ENCODE measurements at places on chromosomes 3 and 15.
A peak's percentile ranks its signal among the peaks of the same experiment; 100 is the strongest.

DNA sequence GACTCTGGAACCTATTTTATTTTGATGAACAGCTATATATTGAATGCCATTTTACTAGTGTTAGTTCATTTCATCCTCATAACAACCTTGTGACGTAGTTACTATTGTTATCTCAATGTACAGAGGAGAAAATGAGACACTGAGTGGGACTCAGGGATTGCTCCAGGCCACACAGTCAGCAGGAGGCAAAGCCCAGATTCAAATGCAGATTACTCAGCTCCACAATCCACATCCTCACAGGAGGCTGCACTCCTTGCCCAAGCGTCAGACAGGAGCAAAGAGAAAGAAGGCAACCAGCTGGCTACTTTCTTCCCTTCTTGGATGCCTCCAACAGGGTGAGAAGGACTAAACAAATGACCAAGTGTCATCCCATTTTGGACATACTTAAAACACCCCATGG is 92.0 kb upstream of the CCDC54 start:
- DNase-seq = no peak

DNA sequence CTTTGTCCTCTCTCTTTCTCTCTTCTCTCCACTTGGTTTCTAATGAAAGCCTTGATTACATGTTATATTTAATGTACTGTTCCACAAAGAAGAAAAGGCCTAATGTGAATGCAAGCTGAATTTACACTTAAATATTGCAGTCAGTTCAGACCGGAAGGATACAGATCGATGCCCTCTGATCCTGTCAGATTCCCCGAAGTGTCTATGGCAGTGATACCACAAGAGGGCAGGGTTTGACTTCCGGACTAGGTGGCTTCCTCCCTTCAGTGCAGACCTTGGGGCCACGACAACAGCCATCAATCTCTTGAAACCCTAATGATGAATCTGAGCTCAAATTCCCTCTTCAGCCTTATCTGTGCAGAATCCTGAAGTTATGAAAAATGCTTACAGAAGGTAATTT is 29.5 kb downstream of the AGTR1 start:
- DNase-seq = peak; percentile 64

GRCh38 chr15:63487076-63487757 is 17.2 kb upstream of the USP3 start:
- DNase-seq = peak; percentile 75

DNA sequence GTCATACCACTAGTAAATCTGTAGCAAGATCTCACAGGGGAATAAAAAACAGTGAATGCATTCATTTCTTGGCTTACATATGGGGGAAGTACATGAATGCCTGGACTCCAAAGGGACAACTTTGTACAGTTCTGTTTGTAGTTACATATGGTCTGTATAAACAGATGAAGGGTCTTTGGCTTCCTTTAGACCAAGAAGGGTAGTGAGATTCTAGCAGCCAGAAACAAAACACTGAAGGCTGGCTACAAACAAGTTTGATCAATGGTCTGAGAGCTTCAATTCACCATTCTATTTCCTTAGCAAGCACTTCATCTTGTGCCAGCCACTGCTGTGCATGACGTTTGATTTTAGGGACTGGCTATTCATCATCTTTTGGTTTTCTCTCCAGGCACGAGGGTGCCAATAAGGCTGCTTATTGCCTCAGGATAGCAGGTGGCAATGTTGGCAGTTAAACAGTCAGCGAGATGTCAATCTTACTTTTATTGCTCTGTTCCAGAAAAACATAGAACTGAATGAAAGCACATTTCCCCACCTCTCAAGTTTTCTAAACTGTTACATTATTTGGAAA is 313.7 kb upstream of the COL8A1 start:
- no peak for DNase-seq

GRCh38 chr15:86237111-86237500 is 157.4 kb downstream of the AGBL1 start:
- no peak for DNase-seq

DNA sequence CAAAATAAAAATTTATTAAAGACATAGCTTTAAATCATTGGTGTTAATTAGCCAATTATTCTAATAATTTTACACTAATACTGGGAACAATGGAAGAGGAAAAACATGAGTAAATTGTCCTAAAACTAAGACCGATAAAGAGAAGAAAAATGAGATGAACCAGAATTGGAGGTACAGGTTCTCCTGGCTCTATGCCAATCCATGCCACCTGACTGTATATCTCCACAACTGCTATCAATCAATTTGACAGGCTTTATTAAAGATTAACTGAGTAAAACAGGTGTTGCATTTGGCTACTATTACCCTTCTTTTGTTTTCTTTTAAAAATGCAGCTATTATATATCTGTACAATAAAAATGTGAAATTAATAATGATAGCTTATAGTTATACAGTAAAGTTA is 850.0 kb downstream of the CADM2 start:
- DNase-seq = no peak

DNA sequence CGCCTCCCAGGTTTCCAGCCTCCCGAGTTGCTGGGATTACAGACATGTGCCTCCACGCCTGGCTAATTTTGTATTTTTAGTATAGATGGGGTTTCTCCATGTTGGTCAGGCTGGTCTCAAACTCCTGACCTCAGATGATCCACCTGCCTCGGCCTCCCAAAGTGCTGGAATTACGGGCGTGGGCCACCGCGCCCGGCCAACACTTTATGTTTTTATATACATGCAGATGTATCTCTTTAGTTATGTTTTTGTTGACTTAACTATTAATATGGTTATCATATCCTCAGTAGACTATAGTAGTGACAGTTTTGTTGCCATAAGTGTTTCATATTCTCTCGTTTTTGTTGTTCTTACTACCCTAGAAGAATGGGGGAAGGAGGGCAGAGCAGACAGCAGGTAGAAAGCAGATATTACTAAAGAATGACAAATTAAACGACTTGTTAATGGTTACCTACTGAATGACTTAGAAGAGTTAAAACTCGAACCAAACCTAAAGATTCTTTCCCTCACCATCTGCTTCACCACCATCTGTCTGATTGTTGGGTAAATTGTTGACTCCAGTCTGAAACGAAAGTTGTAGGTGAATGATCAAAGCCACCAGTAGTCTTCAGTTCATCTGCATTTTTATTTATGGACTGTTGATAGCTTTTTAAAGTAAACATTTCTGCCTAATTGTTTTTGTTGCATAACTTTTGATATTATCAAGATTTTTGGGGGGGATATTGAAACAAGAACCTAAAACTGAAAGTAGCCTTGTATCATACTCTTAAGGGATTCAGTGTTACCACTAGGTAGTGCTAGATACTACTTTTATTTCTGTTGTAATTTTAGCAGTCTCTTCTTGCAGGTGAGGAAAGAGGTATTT is 89.3 kb downstream of the RASA2 start:
- peak; percentile 33 for DNase-seq

GRCh38 chr15:74829486-74829885 is 3.1 kb downstream of the CPLX3 start:
- no peak for DNase-seq

Measured in ACHN (cell line).